A673 (cell line): ENCODE measurements at places on chromosomes 11 and 22.
A peak's percentile ranks its signal among the peaks of the same experiment; 100 is the strongest.

GRCh38 chr22:50169774-50170341 lies 673 bp upstream of the PANX2 start:
- DNase-seq, result peak; percentile 45

DNA sequence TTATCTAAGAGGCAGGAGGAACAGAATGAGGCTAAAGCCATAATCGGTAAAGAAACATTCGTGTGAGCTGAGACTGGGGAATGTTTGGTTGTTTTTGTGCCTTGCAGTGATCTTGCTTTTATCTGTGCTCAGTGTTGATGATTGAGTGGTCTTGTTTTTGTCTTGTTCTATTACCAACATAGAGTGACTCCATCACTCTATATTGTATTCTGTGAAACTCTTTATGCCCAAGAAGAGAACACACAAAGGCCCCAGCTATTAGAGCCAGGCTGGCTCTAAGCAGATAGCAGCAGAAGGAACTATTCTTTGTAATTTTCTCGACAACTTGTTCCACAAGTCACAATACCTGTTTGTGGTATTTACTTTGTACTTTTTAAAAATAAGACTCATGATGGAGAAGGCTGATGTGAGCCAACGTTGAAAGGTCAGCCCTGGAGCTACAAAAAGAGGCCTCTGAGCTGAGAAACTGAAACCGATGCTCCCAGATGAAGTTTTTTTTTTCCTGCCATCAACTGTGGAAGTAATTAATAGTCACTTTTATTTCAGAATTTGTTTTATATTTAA lies 68.4 kb downstream of the LARGE1 start:
- DNase-seq, result no peak

- no peak for DNase-seq
Observed at GRCh38 chr11:72525466-72525865, 91.1 kb upstream of the CLPB start.

DNA sequence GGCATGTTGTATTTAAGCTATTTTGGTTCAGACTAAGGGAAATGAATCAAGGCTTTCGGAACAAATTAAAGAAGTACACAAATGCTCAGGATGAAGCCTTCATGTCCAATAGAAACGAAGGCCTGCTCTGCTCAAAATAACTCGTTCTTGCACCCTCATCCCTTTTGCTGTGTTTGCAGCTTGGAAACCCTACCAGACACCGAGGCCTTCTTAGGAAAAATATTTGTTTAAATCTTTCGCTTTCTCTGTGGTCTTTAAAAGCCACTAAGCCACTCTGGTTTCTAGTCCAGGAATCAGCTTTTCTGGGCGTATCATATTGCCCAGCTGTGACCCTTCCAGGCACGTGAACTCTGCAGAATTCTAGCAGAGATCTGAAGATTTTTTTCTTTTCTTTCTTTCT lies 60.9 kb upstream of the HSPA8 start:
- no peak for DNase-seq

GRCh38 chr22:43002202-43002586 lies 12.8 kb downstream of the PACSIN2 start:
- peak; percentile 33 for DNase-seq

GRCh38 chr11:70456921-70457532 lies 58.7 kb downstream of the CTTN start:
- DNase-seq, result peak; percentile 19

GRCh38 chr22:20003304-20003703 lies 13.3 kb downstream of the ARVCF start:
- no peak for DNase-seq

GRCh38 chr11:14973621-14974514 lies 1.7 kb upstream of the CALCA start:
- peak; percentile 21 for DNase-seq

DNA sequence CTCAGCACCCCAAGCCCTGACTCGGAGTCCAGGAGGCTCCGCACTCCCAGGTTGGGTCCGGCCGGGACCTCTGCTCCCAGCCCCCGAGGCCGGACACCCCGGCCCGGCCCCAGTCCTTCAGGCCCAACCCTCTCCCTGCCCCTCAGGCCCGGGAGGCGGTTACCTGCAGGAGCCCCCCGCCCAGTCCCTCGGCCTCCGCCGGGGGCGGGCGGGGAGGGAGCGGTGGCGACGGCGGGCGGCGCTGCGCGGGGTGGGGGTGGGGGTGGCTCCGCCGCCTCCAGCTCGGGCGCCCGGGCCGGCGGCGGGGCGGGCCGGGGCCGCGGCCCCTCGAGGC lies 310 bp downstream of the TCF20 start:
- no peak for DNase-seq

GRCh38 chr11:115464269-115464668 lies 39.9 kb downstream of the CADM1 start:
- no peak for DNase-seq

DNA sequence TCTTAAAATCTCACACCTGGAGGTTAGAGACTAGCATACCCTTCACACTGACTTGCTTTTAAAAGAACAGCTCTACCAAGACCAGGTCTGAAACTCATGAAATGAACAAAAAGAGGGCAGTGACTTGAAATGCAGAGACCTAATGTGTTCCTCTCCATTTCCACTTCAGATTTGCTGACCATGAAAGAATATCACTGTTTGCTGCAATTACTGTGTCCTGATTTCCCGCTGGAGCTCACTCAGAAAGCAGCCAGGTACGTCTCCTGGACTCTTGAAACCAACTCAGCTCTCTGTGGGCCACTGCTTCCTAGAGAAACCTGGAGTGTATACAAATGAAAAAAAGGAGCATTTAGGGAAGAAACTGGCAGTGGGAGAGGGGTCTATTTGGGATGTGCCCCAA lies 39.2 kb downstream of the ARFGAP2 start:
- DNase-seq, result no peak

DNA sequence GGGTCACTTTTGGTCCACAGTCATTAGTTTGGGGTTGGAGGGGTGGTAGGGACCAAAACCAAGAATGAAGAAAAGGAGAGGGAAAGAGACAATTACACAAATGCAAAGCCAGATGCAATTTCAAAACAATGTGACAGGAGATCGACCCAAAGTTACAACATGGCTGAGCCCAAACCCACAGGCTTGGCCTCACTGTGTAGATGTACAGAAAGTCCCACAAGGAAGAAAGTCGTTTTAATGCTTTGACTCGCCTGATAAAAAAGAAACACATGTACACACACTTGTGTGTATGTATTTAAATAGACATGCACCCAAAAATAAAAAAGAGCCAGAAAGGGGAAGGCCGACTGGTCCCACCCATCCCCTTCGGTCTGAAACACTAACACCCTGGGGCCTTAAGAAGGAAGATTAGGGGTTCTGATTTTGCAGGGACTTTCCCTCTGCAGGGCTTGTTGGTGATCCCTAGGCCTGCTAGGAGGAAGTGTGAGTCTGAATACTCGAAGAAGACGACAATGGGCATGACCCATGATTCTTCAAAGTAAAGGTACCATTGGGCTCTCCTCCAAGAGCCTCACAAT lies 104.1 kb downstream of the ETS1 start:
- no peak for DNase-seq

GRCh38 chr22:29154364-29155048 lies 51.2 kb upstream of the EMID1 start:
- peak; percentile 78 for DNase-seq

GRCh38 chr11:10505278-10506007 lies 35.5 kb downstream of the RNF141 start:
- no peak for DNase-seq

DNA sequence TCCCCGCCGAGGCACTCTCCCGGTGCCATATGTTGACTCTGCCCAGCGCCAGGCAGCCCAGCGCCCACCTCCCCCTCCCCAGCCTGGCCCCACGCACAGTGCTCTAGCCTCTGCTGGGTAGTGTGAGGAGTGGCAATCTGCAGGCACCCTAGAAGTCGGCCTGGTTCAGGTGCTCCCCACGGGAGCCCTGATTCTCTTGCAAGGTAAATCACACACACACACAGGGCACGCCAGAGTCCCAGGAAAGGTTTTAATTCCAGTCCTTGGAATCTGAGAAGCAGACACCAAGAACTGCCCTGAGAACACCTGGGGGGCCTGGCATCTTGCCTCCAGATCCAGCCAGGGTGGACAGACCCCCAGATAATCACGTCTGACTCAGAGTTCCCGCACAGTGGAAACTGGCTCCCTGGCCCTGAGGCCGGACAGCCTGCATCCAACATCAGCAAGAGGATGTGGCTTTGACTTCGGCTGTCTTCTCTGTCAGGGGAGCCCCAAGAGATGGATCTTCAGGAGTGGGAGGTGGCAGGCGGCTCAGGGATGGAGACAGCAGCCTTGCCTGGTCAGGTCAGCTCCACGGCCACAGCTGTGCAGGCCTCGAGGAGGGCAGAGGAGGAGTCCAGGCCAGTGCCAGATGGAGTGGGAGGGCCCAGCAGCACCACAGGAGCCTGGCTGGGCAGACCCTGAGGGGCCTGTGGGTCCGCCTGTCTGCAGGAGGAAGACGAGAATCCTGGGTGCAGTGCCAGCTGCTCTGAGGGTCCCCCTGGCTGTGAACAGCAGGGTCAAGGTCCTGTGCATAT lies 1.1 kb upstream of the RIN1 start:
- no peak for DNase-seq

DNA sequence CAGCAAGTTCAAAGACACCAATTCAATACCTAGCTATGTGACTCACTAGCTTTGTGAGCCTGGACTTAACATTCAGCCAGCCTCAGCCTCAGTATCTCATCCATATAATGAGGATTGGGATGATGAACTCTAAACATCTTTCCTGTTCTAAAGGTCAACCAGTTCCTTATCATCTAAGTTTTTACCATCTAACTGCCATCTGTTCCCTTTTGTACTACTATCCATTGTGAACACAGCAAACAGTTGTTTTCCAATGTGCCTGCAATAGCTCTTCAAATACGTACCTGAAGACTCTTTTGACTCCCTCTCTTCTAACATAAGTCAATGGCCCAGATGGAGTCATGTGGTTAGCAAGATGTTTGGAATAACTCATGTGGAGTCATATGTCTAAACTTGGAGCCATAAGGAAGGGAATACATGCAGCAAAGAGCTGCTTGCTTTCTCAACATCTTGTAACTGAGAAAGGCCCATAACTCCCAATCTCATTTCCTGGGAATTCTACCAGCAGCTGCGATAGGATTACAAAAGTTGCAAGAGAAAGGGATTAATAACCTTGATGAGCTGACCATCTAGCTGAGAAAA lies 19.4 kb downstream of the SYTL2 start:
- no peak for DNase-seq

GRCh38 chr11:61688365-61689163 lies 8.4 kb downstream of the DAGLA start:
- DNase-seq, result no peak

DNA sequence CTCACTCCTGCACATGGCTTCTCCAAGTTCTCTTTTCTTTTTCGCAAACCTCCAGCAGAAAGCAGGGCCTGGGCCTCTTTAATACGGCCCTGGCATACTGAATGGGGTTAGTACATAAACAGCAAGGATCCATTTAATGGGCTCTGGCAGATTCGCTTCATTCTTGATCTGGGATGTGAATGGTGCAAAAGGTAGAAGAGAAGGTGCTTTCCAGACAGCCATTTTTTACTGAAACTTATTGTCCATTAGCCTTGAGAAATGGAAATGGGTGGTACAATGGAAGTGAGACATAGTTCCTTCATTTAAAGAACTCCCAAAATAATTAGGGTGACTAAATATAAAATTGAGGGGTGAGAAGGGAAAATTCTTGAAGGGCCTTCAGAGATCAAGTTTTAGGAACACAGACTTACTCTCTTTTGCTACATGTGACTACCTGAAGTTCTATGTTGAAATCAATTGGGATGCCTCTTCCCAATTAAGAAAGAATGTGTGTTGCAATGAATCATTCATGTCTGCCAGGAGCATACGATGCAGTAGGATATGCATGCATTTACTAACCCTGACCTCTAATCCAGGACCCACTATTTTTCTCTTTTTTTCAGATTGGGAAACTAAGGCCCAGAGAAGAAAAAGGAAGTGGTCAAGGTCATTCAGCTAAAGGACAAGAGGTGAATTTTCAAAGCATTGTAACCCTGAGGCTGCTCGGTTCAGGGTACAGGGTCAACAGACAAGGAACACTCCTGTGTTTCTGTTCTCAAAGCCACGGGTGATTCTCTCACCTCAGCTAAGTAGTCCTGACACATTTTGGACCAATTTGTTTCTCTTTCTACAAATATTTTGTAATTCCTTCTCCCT lies 144.1 kb downstream of the BBOX1 start:
- DNase-seq, result peak; percentile 44

GRCh38 chr11:110199184-110199981 lies 97.0 kb downstream of the RDX start:
- DNase-seq, result peak; percentile 78

DNA sequence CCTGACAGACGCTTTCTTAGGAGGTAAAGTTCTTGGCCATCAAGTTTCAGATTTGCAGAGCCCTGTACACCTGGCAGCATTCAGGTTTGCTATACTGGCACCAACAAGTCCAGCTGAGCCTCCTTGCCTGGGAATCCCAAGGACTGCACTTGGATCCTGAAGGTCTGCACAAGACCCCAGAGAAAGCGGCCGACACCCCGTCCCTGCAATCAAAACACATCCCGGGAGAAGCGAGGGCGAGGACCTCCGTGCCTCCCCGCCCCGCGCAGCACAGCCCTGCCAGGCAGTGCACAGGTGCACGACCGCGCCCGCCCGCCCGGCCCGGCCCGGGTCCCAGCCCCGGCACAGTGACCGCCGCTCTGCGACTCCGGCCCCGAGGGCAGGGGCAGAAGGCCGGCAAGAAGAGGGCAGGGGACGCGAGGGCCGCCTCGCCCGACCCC lies 559 bp downstream of the MRTFA start:
- no peak for DNase-seq

- no peak for DNase-seq
Observed at GRCh38 chr11:64485074-64485473, 105.9 kb upstream of the SLC22A12 start.

DNA sequence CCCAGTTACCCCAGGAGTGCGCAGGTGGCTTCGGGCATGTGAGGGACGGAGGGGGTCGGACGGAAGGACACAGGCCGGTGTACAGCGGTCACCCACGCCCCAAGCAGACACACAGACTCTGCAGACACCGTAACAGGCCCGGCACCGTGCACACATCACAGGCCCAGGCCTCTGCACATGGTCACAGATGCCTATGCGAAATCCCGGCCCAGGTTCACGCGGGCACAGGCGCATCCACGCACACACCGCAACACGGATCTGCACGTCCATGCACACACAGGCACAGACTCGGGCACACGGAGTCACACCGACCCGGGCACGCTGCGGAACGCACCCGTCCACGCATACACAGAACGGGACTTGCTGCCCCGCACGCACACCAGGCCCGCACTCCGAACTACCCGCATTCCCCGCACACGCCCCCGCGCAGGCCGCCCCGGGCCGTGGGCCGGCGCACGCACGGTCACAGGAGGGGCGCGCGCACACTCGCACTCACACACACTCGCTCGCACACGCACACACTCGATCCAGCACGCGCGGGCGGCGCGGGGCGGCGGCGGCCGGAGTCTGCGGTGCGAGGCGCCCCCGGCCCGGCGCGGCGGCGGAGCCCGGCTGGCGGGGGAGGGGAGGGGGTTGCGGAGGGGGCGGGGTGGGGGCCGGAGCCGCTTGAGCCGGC lies at the start of gene MGAT3:
Gene MGAT3, plus strand, starts transcription at position 491 of the 676 bp plus-strand sequence. CDS start 30,336 bp downstream, outside the sequence.
- no peak for DNase-seq

- no peak for DNase-seq
Observed at GRCh38 chr11:129289350-129290040, 86.2 kb upstream of the BARX2 start.

- peak; percentile 66 for DNase-seq
Observed at GRCh38 chr22:31490496-31490925, 869 bp upstream of the EIF4ENIF1 start.

GRCh38 chr22:37677493-37677974 lies 2.1 kb downstream of the LGALS1 start:
- DNase-seq, result no peak
